ENCODE measurements at places on chromosomes 7 and 10.

- no peak for DNase-seq
Observed at GRCh38 chr7:141011443-141011842, 3.3 kb downstream of the MRPS33 start.

GRCh38 chr7:77413861-77414424, 2.2 kb downstream of the GSAP start:
- no peak for DNase-seq

DNA sequence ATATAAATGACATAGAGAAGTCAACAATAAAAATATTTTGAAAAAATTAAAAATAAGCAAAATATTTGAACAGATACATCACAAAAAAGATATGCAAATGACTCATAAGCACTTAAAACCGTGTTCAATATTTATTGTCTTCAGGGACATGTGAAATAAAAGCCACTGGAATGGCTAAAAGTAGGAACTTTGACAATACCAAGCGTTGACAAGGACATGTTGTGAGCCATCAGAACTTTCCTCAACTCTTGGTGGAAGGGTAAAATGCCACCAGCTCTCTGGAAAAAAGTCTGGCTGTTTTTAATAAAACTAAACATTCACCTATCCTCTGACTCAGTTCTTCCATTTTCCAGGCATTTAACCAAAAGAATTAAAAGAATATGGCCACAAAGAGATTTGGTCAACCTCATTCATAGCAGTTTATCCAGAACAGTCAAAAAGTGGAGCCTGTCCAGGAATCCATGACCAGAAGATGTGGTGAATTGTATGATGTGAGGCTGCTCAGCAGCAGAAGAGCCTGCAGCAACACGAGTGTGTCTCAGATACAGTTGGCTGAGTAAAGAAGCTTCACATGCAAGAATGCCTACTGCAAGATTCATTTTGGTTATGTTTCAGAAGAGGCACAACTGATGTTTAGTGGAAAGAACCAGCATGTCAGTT, 7.1 kb upstream of the KLF6 start:
- no peak for DNase-seq

GRCh38 chr10:92920866-92921265, 72.5 kb downstream of the EXOC6 start:
- DNase-seq = no peak

- no peak for DNase-seq
Observed at GRCh38 chr7:111758332-111758731, 196.0 kb upstream of the IMMP2L start.

DNA sequence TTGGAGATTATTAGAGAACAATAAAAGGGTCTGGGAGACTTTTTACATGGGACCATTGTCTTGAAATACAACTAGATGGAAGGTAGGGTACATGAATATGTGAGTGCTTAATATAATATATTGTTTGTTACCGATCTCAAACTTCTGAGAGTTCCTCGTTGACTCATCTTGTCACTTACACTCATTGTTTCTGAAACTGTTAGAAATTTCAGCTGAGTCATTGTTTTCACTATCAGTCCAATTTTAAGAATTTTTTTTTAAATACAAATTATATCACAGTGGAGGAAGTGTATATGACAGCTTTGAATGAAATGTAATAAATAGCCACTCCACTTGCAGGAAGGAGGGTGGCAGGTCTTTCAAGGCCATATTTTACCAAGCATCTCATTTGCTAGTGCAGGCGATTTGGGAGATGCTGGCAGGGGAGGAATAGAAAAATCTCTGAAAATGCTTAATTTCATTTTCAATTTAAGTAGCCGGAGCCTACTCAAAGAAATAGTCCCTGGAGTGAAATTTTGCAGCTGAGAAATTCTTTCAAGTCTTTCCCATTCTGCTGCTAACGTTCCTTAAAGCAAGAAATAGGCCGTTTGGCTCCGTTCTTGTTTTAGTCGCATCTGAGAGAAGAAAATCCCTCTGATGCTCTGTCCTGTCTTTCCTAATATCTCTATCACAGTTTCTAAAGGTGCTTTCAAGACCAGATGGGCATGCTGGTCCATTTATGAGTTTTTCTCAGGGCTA, 1404.2 kb upstream of the CELF2 start:
- DNase-seq = no peak

GRCh38 chr10:32139223-32140073, 83.2 kb upstream of the KIF5B start:
- peak; percentile 85 for DNase-seq

- no peak for DNase-seq
Observed at GRCh38 chr10:88781206-88781605, 21.3 kb upstream of the LIPM start.

- no peak for DNase-seq
Observed at GRCh38 chr7:22476824-22477223, 23.2 kb downstream of the STEAP1B start.

- no peak for DNase-seq
Observed at GRCh38 chr7:148609045-148609725, 18.6 kb downstream of the C7orf33 start.

GRCh38 chr10:44924261-44925040, 13.3 kb downstream of the TMEM72 start:
- no peak for DNase-seq

DNA sequence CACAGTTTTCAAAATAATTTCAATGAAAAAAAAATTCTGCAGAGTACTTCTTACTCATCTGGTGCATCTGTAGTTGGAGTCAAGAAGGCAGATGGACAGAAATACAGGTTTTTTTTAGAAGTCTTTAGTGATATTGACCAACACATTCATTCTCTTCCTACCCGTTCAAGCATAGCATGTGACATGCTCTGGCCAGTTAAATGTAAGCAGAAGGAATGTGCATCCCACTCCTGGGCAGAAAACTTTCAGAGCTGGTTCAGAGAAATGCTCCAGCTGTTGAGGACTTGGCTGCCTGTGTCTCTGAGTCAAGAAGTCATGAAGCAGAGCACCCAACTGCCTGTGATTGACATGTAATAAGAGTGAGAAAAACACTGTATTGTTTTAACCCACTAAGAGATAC, 665.3 kb upstream of the IGFBP3 start:
- DNase-seq = no peak

- no peak for DNase-seq
Observed at GRCh38 chr10:2980791-2981360, 86.5 kb upstream of the PFKP start.

DNA sequence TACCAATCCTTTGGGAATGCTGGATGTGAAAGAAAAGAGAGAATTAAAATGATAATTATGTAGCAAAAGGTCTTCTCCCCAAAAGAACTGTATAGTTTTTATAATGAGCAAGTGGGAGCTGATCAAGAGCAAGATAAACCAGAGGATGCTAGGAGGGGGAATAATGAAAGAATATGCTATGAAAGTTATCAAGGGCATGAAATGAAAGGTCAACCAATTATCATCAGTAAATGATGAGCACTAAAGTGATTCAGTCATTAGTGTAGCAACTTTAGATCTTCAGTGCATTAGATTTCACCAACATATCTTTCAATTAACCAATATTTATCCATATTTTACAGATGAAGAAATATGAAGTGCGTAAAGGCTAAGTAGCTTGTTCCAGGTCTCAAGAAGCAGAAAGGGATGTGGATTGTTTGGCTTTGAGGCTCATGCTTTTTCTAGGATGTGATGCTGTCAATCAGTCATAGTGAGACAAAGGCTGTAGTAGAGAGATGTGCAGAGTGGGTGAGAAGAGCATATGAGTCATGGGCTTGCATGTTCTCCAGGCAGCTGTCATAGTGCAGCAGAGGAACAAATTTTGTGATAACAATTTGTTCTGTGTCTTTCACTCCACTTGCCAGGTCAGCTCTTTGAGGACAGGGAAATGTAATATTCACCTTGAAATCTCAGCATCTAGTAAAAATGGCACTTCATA, 5.7 kb upstream of the OR2F2 start:
- DNase-seq = no peak

DNA sequence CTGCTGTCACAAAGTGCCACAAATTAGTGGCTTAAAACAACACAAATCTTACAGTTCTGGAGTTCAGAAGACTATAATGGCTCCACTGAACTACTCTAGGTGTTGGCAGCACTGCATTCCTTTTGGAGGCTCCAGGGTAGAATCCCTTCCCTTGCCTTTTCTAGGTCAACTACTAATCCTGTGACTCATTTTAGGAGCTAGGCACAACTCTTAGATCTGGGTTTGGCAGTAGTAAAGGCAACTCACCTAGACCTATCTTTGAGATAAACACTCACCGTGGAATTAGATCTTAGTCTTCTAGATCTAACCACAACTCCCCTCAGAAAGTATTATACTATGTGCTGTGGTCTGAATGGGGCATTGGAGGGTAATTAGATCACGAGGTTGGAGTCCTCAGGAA, 60.4 kb downstream of the ANKIB1 start:
- no peak for DNase-seq

GRCh38 chr10:83541046-83541445, 598.3 kb upstream of the GHITM start:
- DNase-seq = no peak

GRCh38 chr10:12179606-12180170, 16.0 kb downstream of the NUDT5 start:
- no peak for DNase-seq

- no peak for DNase-seq
Observed at GRCh38 chr10:72851509-72851908, 42.0 kb upstream of the OIT3 start.

GRCh38 chr7:45225311-45225947, 67.8 kb downstream of the RAMP3 start:
- no peak for DNase-seq

- no peak for DNase-seq
Observed at GRCh38 chr10:91694170-91694794, 61.4 kb upstream of the PPP1R3C start.

GRCh38 chr10:90939648-90940047, 18.8 kb upstream of the ANKRD1 start:
- no peak for DNase-seq

DNA sequence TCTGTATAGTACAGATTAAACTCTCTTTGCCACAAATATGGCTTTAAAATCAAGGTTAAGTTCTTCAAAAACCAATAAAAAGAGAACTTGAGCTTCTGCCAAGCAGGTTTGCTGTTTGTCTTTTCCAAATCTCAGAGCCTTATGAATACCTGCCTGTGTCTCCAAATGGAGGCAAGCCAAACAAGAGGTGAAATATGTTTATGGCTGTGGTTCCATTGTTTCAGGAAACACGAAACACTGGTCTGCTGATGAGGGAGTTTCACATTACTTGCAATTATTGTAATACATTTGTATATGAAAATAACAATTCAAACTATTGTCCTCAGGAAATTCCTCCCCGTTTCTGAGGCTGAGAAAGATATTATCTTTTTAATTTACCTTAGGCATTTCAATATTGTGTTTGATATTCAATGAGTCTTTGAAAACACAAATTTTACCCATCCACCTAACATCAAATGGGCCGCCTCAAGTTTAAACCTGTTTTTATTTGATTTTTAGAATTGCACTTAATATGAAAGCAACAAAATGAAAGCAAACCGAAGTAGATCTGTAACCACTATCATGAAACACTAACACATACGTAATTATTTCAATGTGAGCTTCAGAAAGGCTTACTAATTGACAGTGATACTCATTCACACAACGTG, 359.3 kb downstream of the HGF start:
- DNase-seq = no peak

DNA sequence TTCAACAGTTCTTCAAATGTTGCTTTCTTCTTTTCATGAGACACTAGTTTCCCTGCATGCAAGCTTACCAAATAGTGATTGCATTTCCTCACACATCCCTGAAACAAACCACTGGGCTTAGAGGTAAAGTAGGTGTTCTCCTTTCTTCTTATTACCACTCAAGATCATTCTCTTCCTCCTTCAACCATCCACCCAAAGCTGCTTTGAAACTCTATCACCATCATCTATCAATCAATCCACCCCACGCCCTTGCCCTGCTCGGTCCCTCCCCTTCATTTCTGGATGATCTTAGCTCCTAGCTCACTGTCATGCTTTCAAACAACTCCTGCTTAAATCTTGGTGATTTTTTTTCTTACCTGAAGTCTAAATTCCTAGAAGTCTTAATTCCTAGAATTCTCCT, 18.9 kb downstream of the HYCC1 start:
- DNase-seq = no peak

DNA sequence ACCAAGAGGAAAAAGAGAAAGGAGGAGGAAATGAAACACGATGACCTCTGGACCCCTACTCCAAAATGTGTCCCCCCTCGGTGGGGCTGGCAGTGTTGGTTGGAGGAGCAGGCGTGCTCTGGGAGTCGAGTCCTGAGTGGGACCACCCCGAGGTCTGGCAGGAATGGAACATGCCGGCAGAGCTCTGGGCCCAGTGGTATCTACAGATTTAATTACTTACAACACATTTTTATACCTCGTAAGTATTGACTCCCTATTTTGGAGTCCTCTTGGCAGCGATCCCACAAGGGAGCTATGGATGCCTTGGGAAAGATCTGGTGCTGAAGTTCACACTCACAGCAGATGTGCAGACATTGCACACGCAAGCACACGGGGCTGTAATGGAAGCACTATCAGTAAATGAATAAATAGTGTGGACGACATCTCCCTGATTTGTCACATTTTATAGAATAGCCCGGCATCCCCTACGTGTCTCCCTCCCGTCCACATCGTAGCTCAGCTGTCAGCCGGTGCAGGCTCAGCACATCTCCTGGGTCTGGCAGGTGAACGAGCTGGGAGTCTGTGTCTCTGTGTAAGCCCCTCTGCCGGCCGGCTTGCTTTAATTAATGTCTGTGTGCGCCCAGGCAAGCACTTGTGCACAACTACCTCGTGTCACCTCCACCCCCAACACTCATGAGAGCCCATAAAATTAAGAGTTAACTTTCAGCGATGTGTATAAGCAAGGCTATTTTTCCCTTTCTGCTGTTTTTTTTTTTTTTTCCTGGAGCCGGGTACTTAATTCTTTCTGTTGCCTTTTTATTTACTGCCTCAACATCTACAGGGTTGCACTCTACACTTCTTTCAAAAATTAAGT, 603.2 kb downstream of the LRMDA start:
- DNase-seq = no peak

GRCh38 chr7:115299397-115300037, 377.6 kb downstream of the MDFIC start:
- DNase-seq = no peak

GRCh38 chr10:59272061-59272460, 90.3 kb downstream of the FAM13C start:
- no peak for DNase-seq

GRCh38 chr7:114468844-114469243, 54.2 kb downstream of the FOXP2 start:
- DNase-seq = no peak

- no peak for DNase-seq
Observed at GRCh38 chr10:1354809-1355710, 298.9 kb downstream of the WDR37 start.

Measured in pulmonary artery endothelial cell (primary cell).